ENCODE measurements at places on chromosomes 7 and 10. TPM values are rescaled to one million over a fixed set of nuclear protein-coding genes. Genes with fewer than 3 reads are reported as not detected.
A peak's percentile ranks its signal among the peaks of the same experiment; 100 is the strongest.

Gene GARIN1A
- 0.48 TPM for total RNA-seq

Gene FEZF1
- not detected for total RNA-seq

Gene TCAF2
- 4.4 TPM for total RNA-seq

Gene SPDYE16
- 0.28 TPM for total RNA-seq

Gene CYP3A7
- total RNA-seq, result 0.64 TPM

Gene GBF1
- 48.5 TPM for total RNA-seq

Gene SFRP4
- total RNA-seq, result 5.3 TPM

Gene EPHB6
- total RNA-seq, result 18.8 TPM

GRCh38 chr7:19775578-19775977 lies 2.2 kb upstream of the TMEM196 start:
- H3K4me3 ChIP-seq, result no peak overlapping the region
- DNase-seq, result no peak
- H3K27me3 ChIP-seq, result peaks cover 17% of the 10 kb centered on the region
- H3K27ac ChIP-seq, result no peak overlapping the region
- peaks cover 4% of the 10 kb centered on the region for H3K4me1 ChIP-seq

DNA sequence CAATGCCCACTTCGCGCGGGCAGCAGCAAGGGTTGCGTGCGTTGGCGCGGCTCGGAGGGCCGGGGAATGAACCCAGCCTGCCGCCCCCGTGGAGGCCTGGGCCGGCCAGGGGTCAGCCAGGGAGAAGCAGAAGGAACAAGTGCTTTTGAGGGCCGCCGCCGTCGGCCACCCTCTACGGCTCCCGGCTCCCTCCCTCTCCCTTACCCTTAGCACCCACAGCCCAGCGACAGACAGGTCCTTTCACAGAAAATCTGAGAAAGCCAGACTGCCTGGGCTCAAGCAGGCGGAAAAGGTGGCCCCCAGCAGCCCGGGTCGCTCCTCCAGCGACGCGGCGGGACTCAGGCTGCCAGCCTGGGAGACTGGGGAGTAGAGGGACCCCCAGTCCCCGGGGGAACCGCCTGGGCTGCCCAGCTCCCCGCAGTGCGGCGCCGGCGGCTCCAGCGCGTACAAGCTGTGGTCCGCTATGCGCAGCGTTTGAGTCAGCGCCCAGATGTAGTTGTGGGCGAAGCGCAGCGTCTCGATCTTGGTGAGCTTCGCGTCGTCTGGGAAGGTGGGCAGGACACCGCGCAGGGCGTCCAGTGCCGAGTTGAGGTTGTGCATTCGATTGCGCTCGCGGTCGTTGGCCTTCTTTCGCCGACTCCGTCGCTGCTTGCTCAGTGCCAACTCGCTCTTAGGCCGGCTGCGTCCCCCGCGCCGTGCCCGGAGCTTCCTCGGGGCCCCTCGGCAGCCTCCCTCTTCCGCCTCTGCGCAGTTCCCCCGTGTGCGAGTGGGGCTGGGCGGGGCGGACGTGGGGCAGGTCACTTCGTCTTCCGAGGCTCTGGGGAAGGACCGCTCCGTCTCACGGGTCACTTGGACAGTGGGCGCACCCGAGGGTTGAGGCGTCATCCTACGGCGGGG lies 815 bp downstream of the NEUROG3 start:
- no peak for DNase-seq
- no peak overlapping the region for H3K4me3 ChIP-seq

DNA sequence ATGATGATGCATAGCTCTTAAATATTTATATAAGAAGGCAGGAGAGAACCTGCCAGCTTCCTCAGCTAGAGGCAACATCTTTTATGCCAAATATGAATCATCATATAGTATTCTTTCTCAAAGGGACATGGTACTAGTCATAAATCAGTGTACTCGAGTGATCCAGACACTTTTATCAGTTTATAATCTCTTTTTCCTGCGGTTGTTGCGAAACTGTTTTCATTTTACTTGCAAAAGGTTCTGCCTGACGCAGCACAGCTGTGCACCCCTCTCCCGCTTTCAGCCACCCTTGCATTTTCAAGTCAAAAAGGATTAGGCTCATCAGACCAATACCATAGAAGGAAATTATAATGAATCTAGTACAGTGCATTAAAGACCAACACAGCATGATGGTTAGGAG lies 332.3 kb upstream of the PRKCQ start:
- no peaks in the 10 kb centered on the region for H3K36me3 ChIP-seq
- H3K4me1 ChIP-seq, result peaks cover 15% of the 10 kb centered on the region
- H3K4me3 ChIP-seq, result no peak overlapping the region
- peaks cover 3% of the 10 kb centered on the region for H3K27me3 ChIP-seq
- H3K27ac ChIP-seq, result no peak overlapping the region

GRCh38 chr10:128035557-128035973 lies 90.7 kb downstream of the MKI67 start:
- no peaks in the 10 kb centered on the region for H3K27me3 ChIP-seq
- H3K4me1 ChIP-seq, result no peaks in the 10 kb centered on the region
- no peaks in the 10 kb centered on the region for H3K36me3 ChIP-seq
- no peak overlapping the region for H3K27ac ChIP-seq
- DNase-seq, result peak; percentile 24
- no peak overlapping the region for H3K4me3 ChIP-seq

DNA sequence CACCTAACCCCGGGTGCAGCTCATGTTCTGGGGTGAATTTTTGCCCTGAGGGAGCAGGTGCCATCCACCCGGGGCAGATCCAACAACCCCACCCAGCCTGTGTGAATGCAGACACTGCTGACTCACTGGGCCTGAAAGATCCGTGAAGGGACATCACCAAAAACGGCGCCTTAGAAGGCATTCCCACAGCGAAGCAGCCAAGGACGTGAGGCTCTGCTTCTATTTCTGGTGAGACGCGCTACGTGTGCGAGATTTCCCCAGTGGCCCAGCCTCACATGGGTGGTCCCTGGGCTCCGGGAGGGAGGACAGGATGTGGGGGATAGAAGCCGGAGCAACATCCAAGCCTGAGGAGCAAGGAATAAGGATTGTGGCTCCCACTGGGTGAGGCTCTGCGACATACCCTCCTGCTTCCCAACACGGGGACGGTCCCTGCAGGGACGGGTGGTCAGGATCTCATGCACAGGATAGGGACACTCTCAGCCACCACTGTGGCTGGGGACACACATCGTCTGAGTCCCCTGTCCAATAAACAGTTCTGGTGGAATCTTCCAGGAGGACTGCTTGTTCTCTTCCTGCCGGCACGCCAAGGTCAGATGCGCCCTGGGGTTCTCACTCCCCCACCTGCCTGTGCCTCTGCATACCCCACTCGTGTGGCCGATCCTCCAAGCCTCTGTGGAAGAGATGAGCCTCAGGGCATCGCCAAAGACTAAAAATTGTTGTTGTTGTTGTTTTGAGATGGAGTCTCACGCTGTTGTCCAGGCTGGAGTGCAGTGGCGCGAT lies 70.2 kb downstream of the ZRANB1 start:
- no peak overlapping the region for H3K4me3 ChIP-seq
- H3K4me1 ChIP-seq, result peaks cover 12% of the 10 kb centered on the region
- DNase-seq, result no peak
- peak overlapping the region; percentile 35 for H3K27ac ChIP-seq
- H3K36me3 ChIP-seq, result peaks cover 8% of the 10 kb centered on the region

DNA sequence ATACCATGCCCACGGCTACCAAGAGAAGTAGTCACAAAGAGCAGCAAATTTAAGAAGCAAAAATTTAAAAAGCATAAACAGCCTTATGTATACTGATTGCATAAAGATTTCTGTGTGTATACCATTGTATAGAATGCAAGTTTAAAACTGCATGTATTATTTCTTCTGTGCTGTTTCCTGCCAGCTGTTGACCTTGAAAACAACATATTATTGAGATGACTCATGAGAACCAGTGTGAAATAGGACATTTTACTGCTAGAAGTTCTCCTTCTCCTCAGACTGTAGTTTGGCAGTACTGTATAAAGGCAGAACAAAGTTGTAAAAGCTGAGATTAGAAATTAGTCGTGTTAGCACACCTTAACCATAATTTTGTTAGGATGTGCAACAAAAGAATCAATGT lies 42.3 kb upstream of the SGCE start:
- no peak overlapping the region for H3K4me3 ChIP-seq
- H3K4me1 ChIP-seq, result peaks cover 33% of the 10 kb centered on the region
- DNase-seq, result no peak
- H3K27ac ChIP-seq, result no peak overlapping the region
- H3K27me3 ChIP-seq, result no peaks in the 10 kb centered on the region
- no peaks in the 10 kb centered on the region for H3K36me3 ChIP-seq

- H3K4me3 ChIP-seq, result no peak overlapping the region
- no peaks in the 10 kb centered on the region for H3K36me3 ChIP-seq
- no peaks in the 10 kb centered on the region for H3K27me3 ChIP-seq
- H3K27ac ChIP-seq, result no peak overlapping the region
- H3K4me1 ChIP-seq, result no peaks in the 10 kb centered on the region
Observed at GRCh38 chr7:120538335-120538734, 265.4 kb downstream of the KCND2 start.

GRCh38 chr10:127935071-127935561 lies 28.2 kb downstream of the PTPRE start:
- peaks cover 2% of the 10 kb centered on the region for H3K4me1 ChIP-seq
- no peak overlapping the region for H3K27ac ChIP-seq
- no peaks in the 10 kb centered on the region for H3K36me3 ChIP-seq
- DNase-seq, result no peak
- no peak overlapping the region for H3K4me3 ChIP-seq
- no peaks in the 10 kb centered on the region for H3K27me3 ChIP-seq

DNA sequence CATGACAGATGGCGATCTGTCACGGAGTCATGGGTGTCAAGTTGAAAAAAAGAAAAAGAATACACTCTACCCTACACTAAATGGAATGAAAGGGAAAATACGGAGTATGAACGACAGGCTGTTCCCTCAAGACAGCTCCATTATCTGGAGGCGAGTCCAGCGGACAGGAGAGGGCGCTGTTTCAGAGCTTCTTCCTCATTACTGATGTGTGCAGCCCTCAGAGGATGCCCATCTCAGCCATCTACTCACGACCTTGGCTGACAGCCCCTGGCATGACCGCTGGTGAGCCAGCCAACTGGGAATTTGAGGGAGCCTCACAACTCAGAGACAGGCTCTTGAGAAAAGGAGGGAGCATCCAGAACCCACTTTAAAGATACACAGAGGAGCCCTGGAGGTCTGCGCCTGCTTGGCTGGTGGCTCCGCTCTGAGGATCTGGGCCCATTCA lies 49.6 kb upstream of the SMNDC1 start:
- peak; percentile 70 for DNase-seq
- H3K4me3 ChIP-seq, result no peak overlapping the region
- H3K27ac ChIP-seq, result no peak overlapping the region
- H3K27me3 ChIP-seq, result peaks cover 12% of the 10 kb centered on the region
- H3K36me3 ChIP-seq, result no peaks in the 10 kb centered on the region
- H3K4me1 ChIP-seq, result no peaks in the 10 kb centered on the region

DNA sequence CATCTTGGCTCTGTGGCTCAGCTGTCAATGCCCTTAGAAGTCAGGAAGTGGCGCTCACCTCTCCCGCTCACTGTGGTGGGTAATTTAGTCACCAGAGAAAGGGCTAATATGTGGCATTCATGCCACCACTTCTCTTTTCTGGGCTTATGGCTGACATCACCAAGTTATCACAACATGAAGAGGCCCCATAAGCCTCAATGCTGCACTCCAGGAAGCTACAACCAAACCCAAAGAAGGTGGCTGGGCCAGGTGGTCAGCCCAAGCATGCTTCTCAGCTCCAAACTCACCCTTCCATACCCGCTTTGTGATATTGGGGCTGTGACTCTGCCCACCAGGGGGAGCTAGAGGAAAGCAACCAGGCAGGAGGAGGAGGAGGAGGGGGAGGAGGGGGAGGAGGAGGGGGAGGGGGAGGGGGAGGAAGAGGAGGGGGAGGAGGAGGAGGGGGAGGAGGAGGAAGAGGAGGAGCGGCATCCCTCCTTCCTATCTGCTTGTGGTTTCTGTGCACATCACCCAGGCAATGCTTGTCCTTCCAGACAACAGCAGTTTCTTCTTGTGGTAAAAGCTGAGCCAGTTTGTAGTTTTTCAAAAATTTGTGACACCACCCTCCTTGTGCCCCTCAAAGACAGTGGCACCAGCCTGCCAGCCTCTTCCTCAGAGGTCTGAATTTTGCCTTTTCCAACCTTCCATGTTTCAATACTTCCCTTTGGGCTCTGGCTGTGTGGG lies 42.1 kb downstream of the CYP26A1 start:
- peak; percentile 51 for DNase-seq
- H3K4me3 ChIP-seq, result no peak overlapping the region
- H3K4me1 ChIP-seq, result no peaks in the 10 kb centered on the region
- no peaks in the 10 kb centered on the region for H3K36me3 ChIP-seq
- no peak overlapping the region for H3K27ac ChIP-seq

GRCh38 chr7:91082852-91083495 lies 181.3 kb upstream of the FZD1 start:
- H3K36me3 ChIP-seq, result no peaks in the 10 kb centered on the region
- peak; percentile 86 for DNase-seq

DNA sequence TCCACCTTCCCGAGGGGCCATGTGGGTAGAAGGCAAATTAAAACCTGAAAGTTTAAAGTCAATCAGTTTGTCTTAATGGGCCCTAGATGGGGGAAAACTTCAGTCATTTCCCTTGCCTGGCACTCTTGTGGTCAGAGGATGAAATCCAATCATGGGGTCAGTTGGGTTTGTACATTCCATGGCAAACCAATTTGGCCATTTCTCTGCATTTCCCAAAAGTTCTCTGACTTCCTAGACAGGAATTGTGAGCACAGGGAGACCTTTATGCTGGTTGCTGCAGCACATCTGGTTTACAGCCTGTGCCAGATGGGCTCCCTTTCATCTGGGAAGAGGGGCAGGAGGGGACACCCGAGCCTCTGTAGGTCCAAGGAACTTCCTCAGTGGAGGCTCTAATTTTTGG lies 113.0 kb downstream of the CYP26A1 start:
- no peak overlapping the region for H3K4me3 ChIP-seq
- no peaks in the 10 kb centered on the region for H3K36me3 ChIP-seq
- DNase-seq, result no peak

DNA sequence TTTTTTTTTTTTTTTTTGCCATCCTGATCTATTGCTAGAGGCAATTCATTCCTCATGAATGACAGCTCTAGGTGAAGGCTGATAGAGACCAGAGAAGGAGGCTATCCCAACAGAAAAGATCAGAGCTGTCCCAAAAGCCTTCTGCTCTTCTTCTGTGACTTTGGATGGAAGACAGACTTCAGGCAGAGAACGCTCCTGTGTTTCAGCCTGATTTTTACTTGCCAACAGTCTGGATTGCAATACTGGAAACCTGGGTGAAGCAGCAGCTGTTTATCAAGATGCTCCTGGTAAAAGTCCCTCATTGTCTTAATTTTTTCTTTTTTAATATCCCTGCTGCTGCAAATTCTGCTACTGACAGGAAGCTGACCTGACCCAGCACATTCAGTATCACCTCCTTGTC lies 219.5 kb downstream of the CCDC3 start:
- no peak for DNase-seq
- H3K27ac ChIP-seq, result no peak overlapping the region

- DNase-seq, result no peak
- no peak overlapping the region for H3K27ac ChIP-seq
- H3K4me3 ChIP-seq, result no peak overlapping the region
- no peaks in the 10 kb centered on the region for H3K27me3 ChIP-seq
- no peaks in the 10 kb centered on the region for H3K36me3 ChIP-seq
Observed at GRCh38 chr10:93026072-93026471, 34.5 kb upstream of the CYP26C1 start.

DNA sequence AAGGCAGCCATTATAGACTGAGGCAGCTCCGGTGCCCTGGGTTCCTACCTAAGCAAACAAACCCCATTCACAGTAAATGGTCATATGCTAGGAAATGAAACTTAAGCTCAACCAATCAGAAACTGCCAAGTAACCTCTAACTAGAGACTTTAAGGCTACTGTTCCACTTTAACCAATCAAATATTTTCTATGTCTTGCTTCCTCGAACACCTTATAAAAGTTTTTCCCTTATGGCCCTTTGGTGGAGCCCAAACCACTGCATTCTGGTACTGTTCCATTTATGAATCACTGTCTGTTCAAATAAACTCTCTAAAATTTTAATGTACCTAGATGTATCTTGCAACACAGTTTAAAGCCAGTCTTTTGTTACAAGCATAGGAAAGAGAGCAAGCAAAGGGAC lies 361.1 kb downstream of the HGF start:
- H3K27me3 ChIP-seq, result no peaks in the 10 kb centered on the region
- no peak overlapping the region for H3K27ac ChIP-seq
- H3K4me3 ChIP-seq, result no peak overlapping the region
- no peaks in the 10 kb centered on the region for H3K4me1 ChIP-seq
- DNase-seq, result no peak

Measured in lung (tissue), 17 donors.